ENCODE measurements at places on chromosomes 1 and 21.

GRCh38 chr1:53992085-53992874 is 25.7 kb downstream of the LDLRAD1 start:
- no peak for DNase-seq

DNA sequence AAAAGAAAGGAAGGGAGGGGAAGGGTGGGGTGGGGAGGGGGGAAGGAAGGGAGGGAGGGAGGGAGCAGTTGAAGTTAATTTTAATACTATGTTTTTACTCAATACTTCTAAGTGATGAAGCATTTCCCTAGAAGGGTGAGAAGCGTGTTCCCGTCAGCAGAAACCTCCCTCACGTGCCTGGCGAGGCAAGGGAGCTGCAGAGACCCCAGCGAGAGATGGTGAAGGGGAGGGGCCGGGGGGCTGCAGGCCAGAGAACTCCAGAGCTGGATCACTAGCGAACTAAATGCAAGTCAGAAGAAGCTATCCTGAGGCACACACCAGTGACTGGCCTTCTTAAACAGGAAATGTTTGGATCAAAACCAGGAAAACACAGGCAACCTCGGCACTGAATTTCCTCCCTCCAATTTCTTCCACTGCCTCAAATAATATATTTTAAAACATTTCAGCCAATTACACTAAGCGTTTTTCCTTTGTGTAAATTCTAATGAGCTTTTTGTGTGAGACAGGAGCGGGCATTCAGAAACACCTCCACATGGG is 18.0 kb downstream of the WDR4 start:
- DNase-seq, result no peak

GRCh38 chr1:67939186-67939743 is 106.0 kb upstream of the GNG12 start:
- DNase-seq, result no peak

DNA sequence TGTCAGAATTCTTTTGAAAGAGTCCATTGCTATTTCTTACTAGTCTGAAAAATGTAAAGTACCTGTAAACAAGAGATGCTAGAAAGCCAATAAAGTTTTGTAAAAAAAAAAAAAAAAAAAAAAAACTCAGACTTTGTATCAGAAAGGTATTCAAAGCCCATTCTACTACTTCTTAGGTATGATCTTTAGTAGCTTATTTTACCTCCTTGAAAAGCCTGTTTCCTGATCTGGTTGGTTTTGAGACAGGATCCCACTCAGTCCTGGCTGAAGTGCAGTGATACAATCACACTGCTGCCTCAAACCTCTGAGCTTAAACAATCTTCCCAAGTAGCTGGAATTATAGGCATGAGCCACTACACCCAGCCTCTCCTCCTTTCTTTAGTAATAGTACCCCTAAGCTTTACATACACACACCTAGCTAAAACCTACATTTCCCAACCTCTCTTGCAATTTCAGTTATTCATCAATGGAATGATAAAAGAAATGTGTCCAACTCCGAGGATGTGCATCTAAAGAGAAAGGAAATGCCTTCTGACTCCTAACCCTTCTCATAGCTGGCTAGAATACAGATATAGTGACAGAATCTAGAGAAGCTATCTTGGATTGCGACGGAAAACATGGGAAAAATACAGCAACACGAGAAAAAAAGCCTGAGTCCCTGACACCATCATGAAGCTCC is 30.6 kb downstream of the EPS15 start:
- no peak for DNase-seq

DNA sequence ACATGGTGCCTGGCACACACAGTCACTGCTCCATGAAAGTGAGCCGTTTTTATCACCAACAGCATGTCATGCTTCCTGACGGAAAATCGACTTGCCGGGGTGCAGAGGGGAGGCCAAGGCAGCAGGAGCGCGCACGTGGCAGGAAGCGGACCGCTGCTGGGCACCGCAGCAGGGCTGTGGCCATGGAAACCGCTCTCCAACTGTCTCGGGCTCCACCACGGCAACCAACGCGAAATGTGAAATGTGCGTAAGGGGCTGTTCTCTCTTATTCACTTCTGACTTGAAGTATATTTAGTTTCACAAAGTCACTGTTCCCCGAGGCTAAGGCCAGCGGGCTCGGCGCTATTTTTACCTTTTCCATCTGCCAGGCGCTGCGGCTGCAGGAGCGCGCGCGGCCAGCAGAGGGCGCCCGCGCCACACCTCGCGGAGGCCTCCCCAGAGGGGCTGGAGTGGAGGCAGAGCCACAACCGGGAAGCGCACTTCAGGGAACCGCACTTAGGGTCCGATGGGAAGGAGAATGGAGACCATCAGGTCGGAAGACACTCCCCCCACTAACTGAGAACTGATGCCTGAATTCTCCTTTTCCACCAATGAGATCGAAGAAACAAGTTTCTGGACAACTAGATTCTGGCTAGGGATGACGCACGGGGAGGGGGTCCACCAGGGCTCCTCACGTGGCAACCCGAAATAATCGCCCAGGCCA is 19.7 kb downstream of the RCC2 start:
- peak; percentile 44 for DNase-seq

- DNase-seq, result no peak
Measured at GRCh38 chr1:110375490-110375889, 15.3 kb downstream of the SLC16A4 start.

DNA sequence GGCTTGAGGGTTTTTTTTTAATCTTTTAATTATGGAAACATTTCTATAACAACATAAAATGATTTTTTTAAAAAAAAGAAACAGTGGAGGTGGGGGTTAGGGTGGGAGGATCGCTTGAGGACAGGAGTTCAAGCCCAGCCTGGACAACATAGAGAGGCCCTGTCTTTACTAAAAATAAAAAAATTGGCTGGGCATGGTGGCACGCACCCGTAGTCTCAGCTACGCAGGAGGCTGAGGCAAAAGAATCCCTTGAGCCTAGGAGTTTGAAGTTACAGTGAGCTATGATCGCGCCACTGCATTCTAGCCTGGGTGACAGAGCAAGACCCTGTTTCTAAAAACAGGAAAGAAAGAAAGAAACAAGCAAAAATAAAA is 32.2 kb upstream of the RNF11 start:
- no peak for DNase-seq

DNA sequence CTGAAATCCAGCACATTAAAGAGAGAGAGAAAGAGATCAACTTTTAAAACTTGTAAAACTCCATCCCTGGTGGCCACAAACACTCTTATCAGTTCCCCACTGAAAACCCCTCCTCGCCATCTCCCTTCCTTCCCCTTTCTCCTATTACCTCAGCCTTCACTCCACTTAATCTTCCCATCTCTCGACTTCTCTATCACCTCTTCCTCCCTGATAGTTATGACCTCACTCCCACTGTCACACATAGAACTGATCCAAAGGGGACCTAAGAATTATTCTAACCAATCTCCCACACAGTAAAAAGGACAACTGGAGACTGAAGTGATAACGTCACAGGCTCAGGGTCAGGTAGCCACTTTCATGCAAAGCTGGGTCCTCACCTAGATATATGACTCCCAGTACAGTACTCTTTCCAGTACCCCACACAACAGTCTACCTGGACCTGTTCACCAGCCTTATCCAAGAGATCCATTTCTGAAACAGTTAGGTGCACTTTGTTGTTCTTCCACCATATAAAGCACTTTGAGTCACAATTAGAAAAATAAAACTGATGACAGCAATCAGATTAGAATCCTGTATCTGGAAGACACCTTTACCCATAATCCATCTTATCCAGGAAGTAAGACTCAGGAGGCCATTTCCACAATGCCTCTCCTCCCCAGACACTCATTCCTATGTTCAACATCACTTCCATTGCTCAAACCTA is 324.8 kb downstream of the SMYD3 start:
- no peak for DNase-seq

DNA sequence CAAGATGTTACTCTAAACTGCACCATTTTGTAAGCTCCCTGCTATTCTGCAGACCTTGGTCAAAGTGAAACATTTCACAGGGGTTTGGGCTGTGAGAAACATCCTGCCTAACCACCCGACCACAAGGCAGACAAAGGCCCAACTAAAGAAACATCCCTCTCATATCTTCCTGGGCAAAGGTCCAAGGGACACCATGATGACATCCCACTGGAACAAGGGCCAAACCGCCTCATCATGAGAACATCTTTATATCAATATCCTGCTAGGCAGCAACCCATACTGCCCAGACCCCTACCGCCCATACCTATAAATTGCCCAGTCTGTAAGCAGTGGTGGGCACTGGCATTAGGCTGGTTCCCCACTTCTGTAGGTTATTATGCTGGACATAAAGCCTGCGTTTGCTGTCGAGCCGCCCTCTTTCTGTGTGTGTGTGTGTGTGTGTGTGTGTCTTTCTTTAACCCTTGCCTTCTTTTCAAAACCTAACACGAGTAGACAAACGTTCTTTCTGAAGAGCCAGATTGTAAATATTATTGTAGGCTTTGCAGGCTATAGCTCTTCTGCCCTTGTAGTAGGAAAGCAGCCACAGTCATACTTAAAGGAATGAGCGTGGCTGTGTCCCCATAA is 1.0 kb upstream of the PPIE start:
- no peak for DNase-seq

GRCh38 chr1:100039591-100039990 is 69.8 kb downstream of the SLC35A3 start:
- no peak for DNase-seq

DNA sequence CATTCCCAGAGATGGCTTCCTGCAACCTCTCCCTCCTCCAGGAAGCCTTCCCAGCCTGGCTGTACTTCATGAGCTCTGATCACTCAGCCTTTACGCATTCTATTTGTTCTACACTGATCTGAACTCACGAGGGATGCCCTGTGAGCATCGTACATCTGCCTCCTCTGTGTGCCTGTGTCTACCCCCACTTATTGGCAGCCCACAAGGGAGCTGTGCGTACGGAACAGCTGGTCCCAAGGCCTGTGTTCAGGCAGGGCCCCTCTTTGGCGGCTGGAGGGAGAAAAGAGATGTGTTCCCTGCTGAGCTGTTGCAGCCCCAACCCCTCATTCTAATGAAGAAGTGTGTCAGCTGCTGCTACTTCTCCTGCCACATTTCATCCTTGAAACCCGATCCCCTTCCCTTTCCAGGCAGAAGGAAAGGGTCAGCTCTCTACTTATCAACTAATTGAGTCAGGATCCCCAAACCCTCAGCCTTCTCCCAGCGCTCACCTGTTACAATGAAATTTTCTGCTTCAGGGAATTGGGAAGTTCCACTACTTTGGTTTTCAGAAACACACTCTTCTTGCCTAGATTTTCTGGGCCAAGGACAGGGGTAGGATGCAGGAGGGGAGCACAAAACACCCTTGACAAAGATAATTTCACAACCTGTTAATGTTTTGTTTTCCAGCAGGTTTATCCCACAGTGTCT is 3.2 kb downstream of the INKA2 start:
- DNase-seq, result no peak

DNA sequence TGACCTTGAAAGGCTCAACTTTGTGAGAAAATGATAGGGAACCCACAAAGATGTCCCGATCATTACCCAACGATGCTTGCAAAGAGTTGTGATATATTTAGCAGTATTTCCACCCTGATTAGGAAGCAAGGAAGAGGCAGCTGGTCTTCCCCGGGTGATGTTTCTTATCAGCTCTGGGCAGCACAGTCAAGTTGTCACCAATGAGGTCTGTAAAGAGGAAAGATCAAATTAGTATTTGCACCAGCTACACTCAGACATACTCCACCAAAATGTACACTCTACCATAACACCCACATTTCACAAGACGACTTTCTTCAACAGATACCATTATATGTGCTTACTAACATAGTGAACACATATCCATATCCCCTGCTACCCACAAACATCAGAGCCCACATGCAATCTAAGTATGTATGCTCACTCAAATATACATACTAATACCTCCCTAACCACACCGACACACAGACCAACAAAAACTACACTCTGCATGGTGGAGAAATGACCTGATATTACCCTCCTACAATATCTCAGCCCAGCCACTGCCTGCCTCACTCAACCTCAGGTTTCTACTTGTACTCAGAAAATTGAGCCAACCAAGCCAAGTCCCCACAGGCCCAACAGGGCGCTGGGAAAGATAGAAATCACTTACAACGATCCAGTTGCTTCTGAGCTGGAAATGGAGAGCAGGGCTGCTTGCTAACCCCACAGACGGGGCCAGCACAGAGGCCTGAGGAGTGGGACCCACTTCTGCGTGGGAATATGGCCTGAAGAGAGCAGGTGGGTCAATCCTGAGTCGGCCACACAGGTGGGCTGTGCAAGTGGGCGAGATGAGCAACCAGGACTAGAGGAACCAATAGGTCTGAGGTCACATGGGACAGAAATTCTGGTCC is 4.6 kb upstream of the BTG2 start:
- DNase-seq, result no peak

GRCh38 chr1:229203030-229203751 is 67.7 kb upstream of the RAB4A start:
- DNase-seq, result peak; percentile 46

DNA sequence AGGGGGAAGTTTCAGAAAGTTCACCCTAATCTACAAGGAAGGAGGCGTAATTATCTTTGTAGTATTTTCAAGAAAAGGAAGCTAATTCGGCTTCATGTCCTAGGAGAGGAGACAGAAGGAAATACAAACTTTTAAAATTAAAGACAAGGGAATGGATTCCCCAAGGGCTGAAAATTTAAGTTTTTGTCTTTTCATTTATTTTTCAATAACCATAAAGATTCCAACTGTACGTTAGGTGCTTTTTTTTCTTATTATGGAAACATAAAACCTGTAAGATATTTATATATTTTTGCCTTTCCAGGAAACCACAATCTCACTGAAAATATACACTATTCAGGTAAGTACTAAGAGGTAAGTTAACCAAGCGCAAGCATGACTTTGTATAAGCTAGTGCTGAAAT is at the start of gene OR2M3:
TSS of gene OR2M3 (plus strand) at position 301 of the 400 bp plus-strand sequence. CDS start 5,803 bp downstream, outside the sequence.
- no peak for DNase-seq

DNA sequence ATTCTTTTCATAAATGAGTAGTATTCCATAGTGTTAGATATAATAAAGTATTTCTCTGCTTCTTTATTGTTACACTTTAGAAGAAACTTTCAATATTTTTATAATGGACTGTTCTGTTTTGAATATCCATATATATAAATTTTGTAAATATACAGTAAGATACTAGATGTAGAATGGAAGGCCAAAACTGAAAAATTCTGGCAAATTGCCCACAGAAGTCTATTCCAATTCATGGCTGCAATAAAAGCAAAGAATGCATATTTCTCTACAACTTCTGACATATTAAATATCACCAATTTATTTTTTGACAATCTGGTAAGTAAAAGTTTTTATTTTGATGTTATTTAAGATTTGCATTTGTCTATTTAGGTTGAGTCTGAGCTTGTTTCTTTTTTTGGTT is 532.5 kb downstream of the NCAM2 start:
- DNase-seq, result no peak

DNA sequence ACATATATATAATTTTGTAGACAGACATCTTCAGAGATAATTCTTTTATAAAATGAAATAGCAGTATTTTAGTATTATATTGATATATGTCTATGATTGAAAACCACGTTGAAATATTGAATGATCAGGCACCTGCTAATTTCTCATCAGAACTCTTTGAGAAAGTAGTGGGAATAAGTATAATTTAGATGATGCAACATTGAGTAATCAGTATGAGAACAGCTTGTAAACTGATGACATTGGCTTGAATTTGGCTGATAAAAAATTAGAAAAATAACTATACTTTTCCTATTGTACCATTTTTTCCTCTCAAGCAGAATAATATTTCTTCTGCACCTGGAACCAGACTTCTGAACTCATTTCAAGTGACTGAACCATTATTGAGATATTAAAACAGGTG is 1316.8 kb downstream of the NCAM2 start:
- no peak for DNase-seq

- no peak for DNase-seq
Measured at GRCh38 chr21:16496609-16497008, 766.8 kb downstream of the USP25 start.

- DNase-seq, result no peak
Measured at GRCh38 chr1:213983493-213984386, 4.0 kb upstream of the PROX1 start.

- no peak for DNase-seq
Measured at GRCh38 chr1:55547405-55547804, 332.2 kb upstream of the USP24 start.
